NCI-H1417 (cell line): ENCODE measurements at places on chromosomes 6 and 20.

DNA sequence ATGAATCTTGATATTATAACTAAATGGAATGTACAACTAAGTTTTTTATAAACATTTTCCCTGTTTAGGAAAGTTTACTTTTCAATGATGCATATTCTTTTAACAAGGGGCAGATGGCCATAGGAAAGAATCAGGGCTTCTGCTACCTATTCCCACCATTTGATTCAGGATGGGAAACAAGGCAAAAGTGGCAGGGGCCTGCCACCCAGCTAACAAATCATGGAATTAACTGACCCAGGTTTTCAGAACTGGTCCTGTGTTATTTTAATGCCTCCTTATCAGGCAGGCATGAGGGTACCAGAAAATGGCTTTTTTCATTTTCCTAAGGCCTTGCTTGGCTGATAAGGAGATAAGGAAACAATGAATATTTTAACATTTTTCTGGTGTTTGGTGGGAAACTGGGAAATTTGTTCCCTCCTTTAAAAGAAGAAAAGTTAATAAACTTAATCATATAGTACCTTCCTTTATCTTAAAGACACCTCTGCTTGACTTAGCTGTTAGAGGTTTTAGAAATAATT lies 6.7 kb downstream of the POU3F2 start:
- DNase-seq, result no peak

GRCh38 chr6:16224409-16224808 lies 14.0 kb upstream of the GMPR start:
- no peak for DNase-seq

DNA sequence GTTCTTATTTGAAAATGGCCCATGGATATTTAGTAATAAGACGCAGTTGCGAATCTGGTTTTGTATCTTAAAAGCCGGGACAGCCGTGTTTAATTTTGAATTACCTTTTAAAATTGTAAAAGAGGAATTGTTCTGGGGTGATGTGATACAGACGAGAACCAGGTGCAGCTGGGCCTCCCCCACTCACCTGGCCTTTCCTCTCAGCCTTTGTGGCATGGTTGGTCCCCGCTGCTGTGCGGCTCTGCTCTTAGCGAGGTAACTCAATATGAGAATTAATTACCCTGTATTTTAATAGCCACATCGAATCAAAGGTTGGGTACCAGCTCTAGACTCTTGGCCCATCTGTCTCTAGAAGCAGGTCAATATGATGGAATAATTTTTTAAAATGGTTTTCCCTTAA lies 56.5 kb upstream of the DACT2 start:
- DNase-seq, result peak; percentile 33

DNA sequence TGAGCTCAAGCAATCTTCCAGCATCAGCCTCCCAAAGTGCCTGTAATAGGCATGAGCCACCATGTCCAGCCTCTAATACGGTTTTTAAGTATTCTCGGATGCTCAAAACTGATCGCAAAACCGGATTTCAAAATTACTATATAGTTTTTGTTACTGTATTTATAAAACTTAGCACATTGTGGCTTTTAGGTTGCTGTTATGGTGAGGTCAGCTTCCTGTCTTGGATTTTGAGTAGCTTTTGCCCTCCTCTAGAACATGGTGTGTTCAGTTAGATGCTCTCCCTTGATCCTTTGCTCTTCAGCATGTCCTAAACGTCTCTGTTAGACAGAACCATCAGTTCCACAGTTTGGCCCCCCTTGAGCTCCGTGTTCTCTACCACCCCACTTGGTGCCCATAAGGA lies 96.2 kb downstream of the RPP40 start:
- DNase-seq, result no peak

DNA sequence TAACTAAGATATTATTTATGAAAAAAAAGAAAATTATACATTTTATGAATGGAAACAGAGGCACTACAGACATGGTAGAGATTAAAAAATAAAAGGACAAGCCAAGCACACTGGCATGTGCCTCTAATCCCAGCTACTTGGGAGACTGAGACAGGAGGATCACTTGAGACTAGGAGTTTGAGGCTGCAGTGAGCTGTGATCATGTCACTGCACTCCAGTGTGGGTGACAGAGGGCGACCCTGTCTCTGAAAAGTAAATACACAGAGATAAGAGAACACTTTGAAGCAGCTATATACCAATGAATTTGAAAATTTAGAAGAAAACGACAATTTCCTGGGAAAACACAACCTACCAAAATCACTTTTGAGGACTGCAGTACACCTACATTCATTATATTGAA lies 47.4 kb upstream of the TFAP2C start:
- DNase-seq, result no peak

DNA sequence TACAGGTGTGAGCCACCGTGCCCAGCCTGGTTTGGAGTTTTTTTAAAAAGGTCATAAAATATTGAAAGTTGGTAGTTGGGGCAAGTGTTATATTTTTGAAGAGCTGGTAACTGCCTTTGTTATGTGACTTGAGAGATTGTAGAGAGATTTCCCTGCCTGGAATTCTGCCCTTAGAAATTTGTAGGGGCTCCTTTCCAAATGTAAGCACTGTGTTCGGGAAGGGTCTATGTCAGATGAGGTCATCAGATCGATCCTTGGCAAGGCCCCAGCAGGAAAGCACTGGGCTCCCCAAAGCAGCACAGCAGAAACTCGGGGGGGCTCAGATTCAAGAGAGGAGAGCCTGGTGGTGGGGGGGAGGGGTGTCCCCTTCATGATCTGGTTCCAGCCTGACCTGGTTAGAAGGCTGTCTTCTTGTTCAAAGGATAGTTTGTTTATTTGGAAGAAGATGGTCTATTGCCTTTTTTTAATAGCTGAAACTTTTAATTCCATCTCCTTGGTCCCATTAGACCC lies 220.2 kb downstream of the UST start:
- no peak for DNase-seq

- no peak for DNase-seq
Measured at GRCh38 chr20:54179946-54180345, 6.2 kb upstream of the CYP24A1 start.

- peak; percentile 90 for DNase-seq
Measured at GRCh38 chr6:22036275-22036674, 260.6 kb downstream of the PRL start.

- no peak for DNase-seq
Measured at GRCh38 chr6:79584332-79584731, 46.8 kb upstream of the SH3BGRL2 start.

GRCh38 chr20:63547725-63548480 lies at the start of gene SRMS:
SRMS (minus strand) TSS chr20:63547749; CDS start chr20:63547463, 286 bp downstream.
- no peak for DNase-seq

- DNase-seq, result peak; percentile 37
Measured at GRCh38 chr6:89978749-89979145, 84.5 kb downstream of the GJA10 start.

DNA sequence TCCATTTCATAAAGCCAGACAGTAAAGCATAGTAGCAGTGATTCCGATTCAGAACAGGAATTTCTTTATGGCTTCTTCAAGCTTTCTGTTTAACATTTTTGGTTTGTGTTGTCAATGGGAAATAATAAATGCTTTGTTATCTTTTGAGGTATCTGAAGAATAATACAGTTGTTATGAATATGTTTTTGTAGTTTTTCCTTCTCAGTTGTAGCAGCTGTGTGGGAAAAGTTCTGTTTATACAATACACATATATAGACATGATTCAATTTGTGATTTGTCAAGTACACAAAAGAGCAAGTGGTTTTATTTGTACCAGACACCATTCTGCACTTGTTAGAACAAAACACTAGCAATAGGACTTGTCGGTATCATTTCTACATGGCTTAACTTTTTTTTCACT lies 96.6 kb downstream of the CDYL start:
- DNase-seq, result no peak

DNA sequence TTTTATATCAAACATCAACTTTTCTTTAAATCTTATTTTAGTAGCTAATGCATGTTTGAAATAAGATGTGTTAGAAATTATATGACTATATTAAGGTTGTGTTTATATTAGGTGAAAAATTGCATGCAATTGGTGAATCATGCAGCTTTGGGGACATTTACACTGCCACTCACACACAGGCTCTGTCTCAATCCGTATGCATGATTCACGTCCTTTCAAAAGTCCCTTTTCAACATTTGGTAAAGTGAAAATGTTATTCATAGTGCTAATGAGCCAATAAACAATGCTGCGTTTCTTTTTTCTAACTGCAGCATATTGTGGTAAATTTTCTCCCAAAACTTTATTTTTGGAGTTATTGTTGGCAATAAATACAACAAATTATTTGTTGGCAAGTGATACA lies 198.0 kb downstream of the FUT9 start:
- DNase-seq, result no peak

DNA sequence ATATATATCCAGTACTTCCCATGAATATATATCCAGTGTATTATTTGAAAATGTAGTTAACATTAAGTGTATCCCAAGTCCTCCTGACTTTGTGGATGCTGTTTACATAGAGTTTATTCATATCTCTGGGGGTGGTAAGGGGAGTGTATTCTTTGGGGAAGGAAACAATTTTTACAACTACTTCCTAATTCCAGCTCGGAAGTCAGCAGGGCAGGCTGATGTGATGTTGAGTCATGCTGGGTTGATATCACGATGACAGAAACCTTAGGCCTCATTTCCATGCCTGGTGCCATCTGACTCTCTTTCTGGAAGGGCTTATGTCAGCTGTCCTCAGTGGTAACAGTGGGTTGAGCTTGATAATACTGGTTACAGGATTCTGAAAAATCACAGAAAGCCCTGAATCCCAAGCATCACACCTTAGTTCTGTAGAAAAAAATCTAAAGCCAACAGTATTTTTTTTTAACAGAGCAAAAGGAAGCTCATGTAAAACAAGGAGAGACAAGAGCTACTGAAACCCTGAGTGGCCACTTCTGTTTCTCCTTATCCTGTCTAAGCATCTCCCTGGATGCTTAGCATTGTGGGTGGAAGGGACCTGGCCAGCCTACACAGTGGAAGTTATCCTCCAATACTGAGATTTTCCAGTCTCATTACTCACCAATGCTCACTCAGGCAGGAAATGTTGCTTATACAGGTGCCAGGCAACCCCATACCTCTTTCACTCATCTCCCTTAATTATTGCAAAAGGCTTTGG lies 75.2 kb upstream of the IYD start:
- DNase-seq, result no peak

GRCh38 chr6:26223650-26224546 lies 136.7 kb downstream of the HFE start:
- peak; percentile 94 for DNase-seq

GRCh38 chr6:4280707-4281106 lies 145.3 kb upstream of the ECI2 start:
- DNase-seq, result no peak

GRCh38 chr20:44204156-44204831 lies 6.3 kb downstream of the OSER1 start:
- no peak for DNase-seq

GRCh38 chr20:62418709-62419487 lies 8.4 kb downstream of the RBBP8NL start:
- DNase-seq, result no peak

GRCh38 chr20:4369798-4370124 lies 351.9 kb upstream of the PRND start:
- no peak for DNase-seq

- DNase-seq, result no peak
Measured at GRCh38 chr20:4476903-4477500, 244.7 kb upstream of the PRND start.

DNA sequence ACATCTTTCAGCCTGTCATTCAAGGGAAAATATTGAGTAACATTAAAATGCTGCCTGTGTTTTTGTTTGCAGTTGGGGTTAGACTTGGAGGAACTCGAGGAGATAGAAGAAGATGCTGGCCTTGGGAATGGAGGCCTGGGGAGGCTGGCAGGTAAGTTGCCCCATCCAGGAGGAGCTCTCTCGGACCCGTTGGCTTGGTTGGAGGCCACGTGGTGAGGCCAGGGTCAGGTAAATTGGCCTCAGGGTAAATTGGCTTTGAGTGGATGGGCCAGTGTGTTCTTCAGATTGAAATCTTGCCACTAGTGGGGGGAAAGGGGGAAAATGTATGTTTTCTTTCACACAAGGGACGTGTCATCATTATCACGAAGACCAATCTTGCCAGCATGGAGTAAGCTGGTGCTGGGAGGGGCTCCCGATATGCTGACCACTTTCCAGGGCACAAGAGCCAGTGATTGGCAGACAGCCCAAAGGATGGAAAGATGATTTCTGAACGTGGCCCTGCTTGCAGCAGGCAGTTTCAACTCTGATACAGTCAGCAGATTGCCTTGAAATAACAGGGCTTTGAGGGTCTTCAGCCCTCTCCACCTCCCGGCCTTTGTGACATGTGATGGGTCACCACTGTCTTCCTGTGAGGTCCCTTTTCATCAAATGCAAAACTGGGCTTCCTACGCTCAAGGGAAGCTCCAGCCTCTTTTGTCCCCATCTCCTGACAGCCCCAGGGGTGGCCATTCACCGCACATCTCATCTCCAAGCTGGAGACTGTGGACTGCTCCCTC lies 21.4 kb downstream of the PYGB start:
- DNase-seq, result no peak

GRCh38 chr20:53296025-53296424 lies 297.6 kb downstream of the ZNF217 start:
- no peak for DNase-seq

DNA sequence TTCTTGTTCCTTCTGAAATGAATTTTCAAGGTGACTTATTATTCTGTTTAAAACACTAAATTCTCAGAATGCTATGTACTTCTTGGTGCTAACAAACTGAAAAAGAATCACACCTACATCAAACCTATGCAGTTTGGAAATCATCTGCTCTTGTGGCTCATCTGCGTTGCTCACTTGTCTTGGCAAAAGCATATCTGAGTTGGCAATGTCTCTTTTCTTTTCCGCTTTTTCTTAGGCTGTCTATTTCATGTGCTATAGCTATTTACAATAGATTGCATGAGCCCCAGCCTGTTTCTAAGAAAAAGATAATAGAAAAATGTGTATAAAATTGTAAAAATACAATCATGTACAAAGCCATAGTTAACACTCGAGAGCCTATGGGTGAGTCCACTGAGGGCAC lies 348.9 kb upstream of the AGPAT4 start:
- no peak for DNase-seq

- DNase-seq, result no peak
Measured at GRCh38 chr6:94401311-94401710, 982.0 kb upstream of the EPHA7 start.

DNA sequence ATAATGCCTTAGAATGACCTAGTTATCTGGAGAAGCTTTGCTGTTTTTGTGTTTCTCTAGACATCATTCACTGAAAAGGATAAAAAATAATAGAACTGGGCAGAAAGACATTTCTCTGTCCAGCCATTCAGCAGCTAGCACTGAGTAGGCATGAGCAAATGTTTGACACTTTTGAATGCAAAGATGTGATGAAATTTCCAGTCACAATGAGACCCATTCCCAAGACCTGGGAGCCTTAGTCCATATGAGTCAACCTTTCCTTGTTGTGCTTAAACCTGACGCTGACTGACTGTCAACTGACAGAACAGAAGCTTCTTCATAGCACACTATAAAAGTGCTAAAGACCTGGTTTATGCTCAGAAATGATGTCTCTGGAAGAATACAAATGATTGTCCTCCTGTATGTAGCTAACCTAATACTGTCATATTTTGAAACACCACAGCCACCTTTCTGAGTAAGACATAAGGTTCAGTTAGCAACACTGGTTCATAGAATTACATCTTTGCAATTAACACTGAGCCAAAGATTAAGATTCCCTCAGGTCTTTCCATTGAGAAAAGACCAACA lies 17.1 kb downstream of the RALGAPA2 start:
- no peak for DNase-seq
